GM13976 (cell line): ENCODE measurements at places on chromosomes 16 and 17.

DNA sequence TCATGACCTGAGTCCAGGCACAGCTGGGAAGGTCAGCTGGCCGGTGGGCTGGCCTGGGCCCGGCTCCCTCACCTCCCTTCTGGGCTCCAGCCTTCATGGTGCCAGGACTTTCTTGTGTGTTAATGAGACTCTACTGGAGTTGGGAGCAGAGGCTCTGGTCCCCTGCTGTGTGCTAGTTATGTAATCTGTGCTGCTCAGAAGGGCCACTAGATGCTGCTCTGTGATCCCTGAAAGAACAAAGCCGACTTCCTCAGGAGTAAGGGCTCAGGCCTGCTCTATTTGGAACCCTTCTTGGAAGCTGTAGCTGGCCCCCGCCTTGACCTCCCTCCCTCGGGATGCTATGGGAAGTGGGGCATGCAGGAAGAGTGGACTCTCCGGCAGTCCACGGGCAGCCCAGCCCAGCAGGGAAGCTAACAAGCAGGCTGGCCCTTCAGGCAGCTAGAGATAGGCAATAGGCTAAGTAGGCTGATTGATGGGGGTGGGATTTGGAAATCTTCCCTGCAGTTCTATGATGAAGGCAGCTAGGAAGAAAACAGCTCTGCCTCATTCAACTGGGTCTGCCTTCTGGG, 3.3 kb upstream of the CDK5R1 start:
- peak; percentile 83 for DNase-seq

DNA sequence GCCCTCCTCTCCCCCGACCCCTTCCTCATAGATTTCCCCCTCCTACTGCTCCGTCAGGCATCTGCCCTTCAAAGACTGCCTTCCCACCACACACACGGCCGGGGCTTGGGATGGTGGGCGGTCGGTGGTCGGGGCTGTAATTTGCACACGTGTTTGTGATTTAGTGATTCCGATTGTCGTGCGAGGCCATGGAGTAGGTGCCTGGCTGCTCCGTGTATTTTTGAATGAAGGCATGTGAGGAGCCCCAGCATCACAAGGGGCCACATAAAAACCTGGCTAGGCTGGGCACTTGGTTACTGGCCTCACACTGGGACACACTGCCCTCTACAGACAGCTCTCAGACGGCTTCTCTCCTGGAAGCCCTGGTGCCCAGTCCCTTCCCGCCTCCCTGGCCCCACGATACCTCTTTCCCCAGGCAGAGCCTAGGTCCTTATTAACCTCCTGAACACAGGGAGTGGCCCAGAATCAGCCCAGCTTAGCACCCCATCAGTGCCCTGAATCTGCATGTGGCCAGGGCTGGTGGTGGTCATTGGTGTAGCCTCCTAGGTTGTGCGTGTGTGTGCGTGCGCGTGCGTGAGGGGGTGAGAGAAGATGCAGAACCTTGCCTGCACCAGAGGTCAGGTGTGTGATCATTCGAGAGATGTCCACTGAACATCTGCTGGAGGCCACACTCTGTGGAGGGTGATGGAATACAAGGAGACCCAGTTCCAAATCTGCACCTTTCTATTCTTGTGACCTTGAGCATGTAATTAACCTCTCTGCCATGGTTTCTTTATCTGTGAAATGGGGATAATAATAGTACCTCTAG, 1.3 kb upstream of the SOCS1 start:
- DNase-seq = peak; percentile 80

DNA sequence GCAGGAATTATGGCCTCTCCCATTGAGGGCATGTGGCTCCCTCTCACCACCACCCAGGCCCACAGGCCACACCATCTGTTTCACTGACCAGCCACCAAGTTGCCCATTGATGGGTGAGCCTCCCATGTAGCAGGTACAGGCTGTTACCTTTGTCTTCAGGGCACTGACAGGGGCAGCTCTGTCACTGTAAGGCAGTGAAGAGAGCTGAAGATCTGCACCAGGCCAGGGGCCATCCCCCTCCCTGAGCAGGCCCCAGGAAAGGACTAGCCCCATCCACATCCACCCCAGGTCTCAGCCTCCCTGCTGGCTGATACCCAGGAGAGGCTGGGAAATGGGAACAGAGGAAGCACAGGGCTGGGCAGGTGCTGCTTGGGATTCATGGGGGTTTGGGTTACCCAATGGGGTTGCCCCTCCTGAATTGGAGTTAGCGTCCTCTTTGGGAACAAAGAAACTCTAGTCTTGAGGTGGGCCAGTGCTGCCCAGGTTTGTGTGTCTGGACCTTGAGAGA, 1691.4 kb downstream of the TP53TG3F start:
- DNase-seq = peak; percentile 1

DNA sequence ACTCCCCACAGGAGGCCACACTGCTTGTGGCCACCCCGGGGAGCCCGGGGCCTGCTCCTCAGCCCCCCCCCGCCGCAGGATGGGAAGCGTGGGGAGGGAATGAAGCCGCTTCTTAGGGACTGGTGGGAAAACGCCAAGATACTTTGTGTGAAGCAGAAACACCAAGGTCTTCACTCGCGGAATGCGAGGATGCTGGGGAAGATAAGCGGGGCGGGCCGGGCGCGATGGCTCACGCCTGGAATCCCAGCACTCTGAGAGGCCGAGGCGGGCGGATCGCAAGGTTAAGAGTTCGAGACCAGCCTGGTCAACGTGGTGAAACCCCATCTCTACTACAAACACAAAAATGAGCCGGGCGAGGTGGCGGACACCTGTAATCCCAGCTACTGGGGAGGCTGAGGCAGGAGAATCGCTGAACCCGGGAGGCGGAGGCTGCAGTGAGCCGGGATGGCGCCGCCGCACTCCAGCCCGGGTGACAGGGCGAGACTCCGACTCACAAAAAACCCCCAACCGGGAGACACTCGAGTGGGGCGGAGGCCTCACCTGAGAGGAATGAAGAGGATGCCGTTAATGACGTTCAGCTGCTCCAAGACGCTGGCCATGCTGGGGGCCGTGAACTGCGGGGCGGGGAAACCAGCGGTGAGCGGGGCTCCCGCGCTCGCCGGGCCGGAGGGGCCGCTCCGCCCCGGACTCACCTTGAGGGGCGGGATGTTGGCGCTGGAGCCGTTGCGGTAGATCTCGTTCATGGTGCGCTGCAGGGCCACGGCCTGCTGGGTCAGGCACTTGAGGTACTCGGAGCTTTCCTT, 20.3 kb downstream of the CLUH start:
- no peak for DNase-seq

DNA sequence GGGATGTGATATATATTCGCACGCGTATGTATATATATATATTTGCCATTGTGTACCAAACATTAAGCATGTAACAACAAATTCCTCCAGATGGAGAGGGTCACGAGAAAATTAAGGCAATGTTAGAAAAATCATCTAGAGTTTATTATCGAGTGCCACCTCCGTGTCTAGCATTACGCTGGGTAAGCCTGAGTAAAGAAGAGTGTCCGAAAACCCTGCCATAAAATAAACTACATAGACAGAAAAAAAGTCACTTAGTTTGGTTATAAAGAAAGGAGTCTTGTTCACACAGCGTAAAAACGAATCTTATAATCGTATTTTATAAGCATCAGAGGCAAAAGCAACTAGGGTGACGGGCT, 644 bp upstream of the RHOT1 start:
- no peak for DNase-seq

- DNase-seq = no peak
These were observed 53.5 kb downstream of the TNFRSF13B start for GRCh38 chr17:16918443-16918842.

GRCh38 chr17:21078016-21078780, 35.4 kb upstream of the USP22 start:
- no peak for DNase-seq

- no peak for DNase-seq
These were observed 23.2 kb downstream of the ZNF652 start for GRCh38 chr17:49338883-49339282.

DNA sequence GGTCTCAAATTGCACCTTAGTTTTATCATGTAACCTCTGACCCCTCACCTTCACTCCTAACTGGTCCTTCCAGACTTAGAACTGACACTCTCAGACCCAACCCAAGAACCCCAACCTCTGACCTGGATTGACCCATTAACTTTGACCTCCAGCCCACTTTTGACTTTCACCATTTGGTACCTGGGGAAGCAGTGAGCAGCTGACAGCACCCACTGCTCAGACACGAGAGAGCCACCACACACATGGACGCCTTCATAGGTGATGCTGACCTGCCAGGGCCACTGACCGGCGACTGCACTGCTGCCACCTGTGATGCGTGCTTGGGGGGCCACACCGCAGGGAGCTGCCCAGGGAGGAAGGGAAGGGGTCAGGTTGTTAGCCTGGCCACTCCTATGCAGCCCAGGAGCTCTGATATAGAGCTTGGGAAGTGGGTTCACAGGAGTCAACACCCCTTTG, 2.5 kb downstream of the PRSS8 start:
- no peak for DNase-seq

GRCh38 chr17:41792845-41793783, 6.6 kb upstream of the JUP start:
- DNase-seq = no peak

DNA sequence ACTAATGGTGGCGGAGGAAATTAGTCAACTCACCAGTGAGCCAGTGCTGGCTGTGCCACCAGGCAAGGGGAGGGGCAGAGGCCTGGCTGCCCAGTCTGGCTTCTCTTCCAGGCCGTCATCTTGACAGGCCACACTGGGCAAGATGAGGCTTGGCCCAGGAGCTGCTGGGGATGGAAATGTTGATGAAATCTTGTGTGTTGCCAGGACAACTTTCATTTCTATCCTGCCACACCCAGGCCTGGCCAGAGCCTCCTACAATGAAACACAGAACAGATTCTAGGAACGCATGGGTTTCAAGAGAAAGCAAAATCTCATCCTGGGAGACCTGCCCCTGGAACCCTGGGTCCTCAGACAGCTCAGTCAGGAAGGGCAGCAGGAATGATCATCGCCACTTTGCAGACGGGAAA, 9.3 kb downstream of the HEXIM2 start:
- no peak for DNase-seq

DNA sequence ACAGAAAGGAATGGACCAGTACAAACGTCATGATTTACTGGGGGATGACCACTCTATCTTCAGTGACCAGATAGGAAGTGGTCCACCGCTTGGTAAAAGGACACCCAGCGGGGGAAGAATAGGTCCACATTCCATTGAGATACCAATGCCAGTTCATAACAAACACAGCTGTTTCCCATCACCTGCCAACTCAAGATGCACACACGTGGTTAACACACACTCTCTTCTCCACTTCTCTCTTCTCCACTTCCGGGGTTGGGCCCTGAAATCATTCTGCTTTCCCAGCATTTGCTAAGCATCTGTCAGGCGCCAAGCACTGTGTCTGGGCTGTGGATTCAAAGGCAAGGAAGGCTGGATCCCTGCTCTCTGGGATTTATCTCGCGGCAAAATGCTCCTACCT, 175.5 kb downstream of the SLC39A11 start:
- DNase-seq = no peak

GRCh38 chr17:36936455-36937000, 747 bp upstream of the LHX1 start:
- peak; percentile 36 for DNase-seq

- no peak for DNase-seq
These were observed 11.5 kb upstream of the SRCIN1 start for GRCh38 chr17:38617074-38617860.

DNA sequence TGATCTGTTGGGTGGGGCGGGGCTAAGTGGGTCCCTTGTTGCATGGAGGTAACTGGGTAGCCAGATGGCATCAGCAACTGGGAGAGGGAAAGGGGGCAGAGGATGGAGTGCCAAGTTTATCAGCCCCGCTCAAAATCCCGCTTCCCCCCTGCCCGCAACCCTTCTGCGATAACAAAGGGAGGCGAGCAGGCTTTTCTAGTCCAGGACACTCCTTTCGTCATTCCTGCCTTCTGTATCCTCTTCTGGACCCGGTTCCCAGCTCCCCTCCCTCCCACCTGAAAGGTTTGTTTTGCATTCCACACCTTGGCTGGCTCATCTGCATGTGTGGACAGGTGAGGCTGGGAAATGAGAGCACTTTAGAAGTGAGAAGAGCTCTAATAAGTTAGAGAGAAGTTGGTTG, 53.3 kb downstream of the HLF start:
- DNase-seq = no peak

DNA sequence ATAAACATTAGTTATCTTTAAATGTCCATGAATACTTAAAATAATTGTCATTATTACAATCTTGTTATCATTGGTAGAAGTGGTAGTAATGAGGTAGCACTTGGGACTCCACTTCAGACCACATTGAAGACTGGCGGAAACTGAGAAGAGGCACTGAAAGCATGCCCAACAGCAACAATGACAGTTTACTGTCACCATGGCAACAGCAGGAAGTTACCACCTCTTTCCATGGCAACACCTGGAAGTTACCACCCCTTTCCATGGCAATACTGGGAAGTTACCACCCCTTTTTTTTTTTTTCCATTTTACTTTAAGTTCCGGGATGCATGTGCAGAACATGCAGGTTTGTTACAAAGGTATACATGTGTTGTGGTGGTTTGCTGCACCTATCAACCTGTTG, 494.9 kb upstream of the RBFOX1 start:
- DNase-seq = no peak

DNA sequence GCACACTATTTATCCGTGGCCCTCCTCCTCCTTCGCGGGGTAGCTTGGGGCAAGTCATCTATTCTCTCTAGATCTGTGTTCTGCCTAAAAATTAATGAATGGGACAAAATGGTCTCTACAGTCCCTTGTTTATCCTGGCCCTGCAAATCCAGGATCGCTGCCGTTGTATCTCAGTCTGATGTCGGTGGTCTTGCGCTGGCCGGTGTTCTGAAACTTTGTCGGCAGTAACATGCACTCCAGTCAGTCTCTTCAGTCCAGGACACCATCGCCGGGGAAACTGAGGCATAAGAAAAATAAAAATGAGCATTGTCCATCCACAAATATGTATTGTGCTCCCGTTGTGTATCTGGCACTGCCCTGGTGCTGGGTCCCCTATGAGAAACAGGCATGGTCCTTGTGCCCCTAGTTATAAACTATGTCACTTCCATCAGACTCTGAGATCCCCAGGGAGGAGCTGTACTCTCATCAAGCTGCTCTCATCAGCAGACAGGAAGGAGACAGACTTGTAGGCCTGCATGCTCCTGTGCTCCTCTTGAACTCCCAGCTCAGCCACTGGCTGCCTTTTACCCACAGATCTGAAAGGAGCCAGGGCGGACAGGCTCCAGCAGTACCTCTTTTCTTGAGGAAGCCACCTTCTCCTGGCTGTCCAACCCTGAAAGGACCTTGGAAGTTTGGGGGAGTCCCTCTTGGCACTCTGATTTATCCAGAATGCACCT, 13.7 kb upstream of the CA4 start:
- DNase-seq = no peak

DNA sequence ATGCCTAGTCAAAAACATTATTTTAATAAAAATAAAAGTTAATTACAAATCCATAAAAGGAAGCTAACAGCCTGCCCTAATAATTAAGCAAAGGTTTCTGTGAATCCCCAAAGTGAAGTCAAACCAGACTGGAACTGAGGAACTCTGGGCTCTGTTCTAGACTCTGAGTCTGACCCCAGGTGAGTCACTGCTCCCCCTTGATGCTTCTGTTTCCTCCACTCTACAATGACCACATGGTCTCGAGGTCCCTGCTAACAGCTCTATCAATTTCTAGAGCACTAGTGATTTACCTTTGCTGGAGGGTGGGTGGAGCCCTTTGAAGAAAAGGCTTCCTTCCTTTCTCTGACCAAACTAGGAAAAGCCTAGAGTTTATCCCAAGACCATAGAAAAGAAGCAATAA, 32.4 kb downstream of the XPO6 start:
- no peak for DNase-seq

- no peak for DNase-seq
These were observed 29.5 kb upstream of the GSE1 start for GRCh38 chr16:85583491-85584181.

- no peak for DNase-seq
These were observed 346.5 kb downstream of the C16orf95 start for GRCh38 chr16:86970726-86971125.

GRCh38 chr16:55184052-55184451, 140.0 kb upstream of the IRX6 start:
- no peak for DNase-seq
